H7 (cell line): ENCODE measurements at places on chromosomes 3 and 15.

GRCh38 chr3:100780071-100780622, 70.9 kb downstream of the TFG start:
- no peak for DNase-seq

- no peak for DNase-seq
These were observed 192.2 kb upstream of the THRB start for GRCh38 chr3:24686808-24687207.

- DNase-seq: no peak
These were observed 10.6 kb downstream of the POPDC2 start for GRCh38 chr3:119649761-119650160.

- DNase-seq: no peak
These were observed 418.9 kb upstream of the NAALADL2 start for GRCh38 chr3:174440253-174440701.

GRCh38 chr15:71761649-71762048, 48.7 kb upstream of the NR2E3 start:
- no peak for DNase-seq

DNA sequence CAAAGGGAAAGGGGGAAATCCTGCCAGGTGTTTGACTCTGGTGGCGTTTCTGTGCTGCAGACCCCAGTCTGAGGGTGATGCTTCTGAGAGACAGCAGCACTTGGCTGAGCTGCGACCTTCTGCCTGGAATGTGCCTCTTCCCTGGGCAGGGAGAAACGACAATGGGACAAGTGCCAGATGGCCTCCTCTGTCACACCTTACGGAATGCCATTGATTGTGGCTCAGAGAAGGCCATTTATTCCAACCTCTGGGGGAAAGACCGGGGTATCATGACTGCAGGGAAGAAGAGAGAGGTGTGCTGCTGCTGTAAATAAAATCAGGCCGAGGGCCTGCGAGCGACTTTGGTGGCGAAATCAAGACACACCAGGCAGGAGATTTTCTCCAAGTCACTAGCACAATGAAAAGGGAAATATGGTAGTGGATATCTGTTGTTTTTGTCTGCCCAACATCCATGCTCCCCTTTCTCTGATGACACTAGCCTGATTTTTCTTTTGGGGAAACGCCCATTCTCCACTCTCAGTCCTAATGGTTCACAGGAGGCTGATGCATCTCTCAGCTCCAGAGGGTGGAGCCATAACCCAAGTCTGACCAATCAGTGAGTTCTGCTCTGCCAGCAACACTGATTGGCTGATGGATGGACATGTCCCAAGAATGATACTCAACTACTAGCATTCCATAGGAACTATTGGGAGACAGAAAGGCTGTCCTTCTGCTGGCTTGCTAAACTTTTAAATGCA, 336.1 kb downstream of the FOXP1 start:
- peak; percentile 65 for DNase-seq

- peak; percentile 18 for DNase-seq
These were observed 35.5 kb downstream of the CLSTN2 start for GRCh38 chr3:139970526-139970925.

GRCh38 chr15:38706956-38707355, 142.3 kb upstream of the RASGRP1 start:
- DNase-seq: no peak

DNA sequence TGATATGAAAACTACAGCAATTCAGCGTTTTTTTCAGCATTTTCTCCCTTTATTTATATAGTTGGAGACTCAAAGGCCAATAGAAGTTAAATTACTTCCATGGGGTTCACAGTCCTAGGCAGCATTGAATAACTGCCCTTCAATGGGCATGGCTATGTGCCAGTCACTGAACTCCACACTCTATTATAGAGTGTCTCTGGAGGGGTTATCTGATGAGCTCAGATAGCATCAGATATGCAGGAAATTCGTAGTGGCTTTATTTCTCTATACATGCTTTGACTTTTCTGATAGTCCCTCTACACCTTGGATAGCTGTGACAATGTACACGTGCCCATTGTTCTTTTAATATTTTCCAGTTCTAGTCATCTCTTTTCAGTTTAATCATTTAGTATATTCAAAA, 396.9 kb upstream of the CBLB start:
- no peak for DNase-seq

DNA sequence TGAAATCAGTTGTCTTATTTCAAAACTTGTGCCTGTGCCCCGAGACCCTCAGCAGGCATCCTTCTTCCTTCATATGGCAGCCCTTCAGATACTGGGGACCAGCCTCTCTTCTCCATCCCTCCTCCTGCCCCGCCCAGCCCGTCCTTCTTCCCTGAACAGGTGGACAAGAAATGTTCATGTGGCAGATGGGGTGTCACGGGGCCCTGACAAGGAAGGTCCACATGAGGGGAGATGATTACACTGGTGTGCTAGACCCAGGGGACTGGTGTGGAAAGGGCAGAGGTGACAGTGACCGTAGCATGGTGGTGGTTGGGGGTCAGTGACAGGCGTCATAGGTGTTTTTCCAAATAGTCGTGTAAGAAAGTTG, 150.9 kb downstream of the CHDH start:
- DNase-seq: no peak

DNA sequence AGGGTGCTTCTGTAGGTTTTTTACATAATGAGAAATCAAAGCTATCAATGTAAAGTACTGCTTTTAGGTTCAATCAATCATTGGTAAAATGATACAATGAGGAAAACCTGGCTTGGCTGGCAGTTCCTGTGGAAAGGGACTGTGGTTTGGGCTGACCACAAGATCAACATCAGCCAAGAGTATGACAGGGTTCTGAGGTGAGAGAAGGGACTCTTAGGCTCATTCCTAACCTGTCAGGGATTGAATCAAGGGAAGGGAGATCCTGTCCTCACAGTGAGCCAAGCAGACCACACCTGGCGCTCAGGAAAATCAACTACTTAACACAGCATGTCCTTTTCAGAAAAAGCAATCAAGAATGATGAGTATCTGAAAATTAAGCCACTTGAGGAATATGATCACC, 111.1 kb downstream of the MAGI1 start:
- no peak for DNase-seq

- no peak for DNase-seq
These were observed 3.1 kb downstream of the ATP10A start for GRCh38 chr15:25859838-25860645.

- DNase-seq: no peak
These were observed 53.9 kb downstream of the ARHGEF26 start for GRCh38 chr3:154175041-154175440.

- no peak for DNase-seq
These were observed 354.4 kb downstream of the ERC2 start for GRCh38 chr3:56113908-56114307.

DNA sequence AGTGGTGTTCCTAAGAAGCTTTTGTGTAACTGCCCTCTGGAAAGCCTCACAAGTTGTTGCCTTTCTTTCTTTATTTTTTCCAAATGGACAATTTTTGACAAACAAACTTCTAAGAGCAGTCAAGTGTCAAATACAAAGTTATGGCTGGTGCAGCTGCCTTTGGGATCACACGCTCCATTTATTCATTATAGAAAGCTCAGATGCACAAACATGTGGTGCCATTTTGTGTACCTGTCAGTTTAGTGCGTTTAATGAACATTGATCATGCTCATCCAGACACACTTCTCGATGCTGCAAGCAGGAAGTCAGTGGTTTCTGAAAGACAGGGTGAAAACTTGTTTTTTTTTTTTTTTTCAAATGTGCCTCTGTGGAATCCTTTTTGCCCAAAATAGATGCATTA, 324.5 kb downstream of the CNTN4 start:
- DNase-seq: no peak

GRCh38 chr15:50257924-50258323, 7.6 kb downstream of the HDC start:
- DNase-seq: no peak

GRCh38 chr3:4493941-4494894, 1.1 kb downstream of the ITPR1 start:
- peak; percentile 40 for DNase-seq

DNA sequence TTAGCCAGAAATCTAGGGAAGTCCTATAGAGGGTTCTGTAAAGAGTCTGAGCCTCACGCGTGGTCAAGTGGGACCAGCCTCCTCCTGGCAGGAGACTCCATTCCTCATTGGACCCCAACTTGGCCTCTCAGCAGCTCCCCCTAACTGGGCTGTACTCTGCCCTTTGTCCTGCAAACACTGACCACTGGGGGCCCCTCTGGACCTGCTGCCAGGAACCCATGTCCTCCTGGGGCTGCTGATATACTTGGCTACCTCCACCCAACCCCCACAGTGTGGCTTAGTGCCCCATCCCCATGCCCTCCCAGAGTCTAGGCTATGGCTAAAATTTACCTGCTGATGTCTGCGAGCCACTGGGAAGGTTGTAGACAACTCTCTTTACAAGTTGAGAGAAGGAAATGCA, 62.7 kb downstream of the UBP1 start:
- DNase-seq: peak; percentile 22

- DNase-seq: no peak
These were observed 71.4 kb downstream of the SCN5A start for GRCh38 chr3:38578081-38578475.

DNA sequence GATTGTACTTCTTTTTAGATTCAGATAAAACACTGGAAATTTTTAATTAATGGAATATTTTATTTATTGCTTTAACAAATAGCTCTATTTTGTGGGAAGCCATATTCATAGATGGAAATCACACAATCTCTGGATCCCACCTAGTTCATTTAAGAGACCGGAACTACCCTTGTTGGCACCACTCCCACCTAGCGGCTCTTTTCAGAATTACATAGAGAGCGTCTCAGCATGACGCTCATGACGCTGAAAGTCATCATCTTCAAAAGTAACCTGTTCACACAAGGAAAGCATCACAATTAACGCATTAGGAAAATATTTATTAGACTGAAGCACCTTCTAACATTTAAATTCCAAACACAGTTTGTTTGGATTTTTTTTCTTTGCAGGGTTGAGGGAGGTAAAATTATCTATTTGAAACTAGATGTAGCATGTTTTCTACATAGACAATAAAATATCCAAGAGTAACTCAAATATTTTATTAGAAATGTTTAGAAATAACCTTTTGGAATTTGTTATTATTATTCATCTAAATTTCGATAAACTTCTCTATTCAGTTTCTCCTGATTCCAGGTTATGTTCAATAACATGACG, 214.9 kb upstream of the ARRDC4 start:
- peak; percentile 46 for DNase-seq

DNA sequence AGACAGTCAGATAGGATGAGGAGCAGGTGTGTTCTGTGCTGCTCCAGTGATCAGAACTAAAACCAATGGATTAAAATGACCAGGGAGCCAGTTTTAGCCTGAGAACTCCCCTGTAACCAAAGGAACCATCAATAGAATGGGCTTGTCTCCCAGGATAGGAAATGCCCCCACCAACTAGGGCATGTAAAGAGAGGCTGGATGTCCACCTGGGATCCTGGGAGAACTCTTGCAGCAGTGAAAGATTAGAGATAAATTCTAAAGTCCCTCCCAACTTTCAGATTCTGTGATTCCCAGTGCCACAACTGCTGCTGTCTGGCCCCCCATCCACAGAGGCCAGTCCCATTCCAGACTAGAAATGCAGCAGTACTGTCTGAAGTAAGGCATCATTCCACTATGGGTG, 33.8 kb downstream of the HDC start:
- DNase-seq: no peak

DNA sequence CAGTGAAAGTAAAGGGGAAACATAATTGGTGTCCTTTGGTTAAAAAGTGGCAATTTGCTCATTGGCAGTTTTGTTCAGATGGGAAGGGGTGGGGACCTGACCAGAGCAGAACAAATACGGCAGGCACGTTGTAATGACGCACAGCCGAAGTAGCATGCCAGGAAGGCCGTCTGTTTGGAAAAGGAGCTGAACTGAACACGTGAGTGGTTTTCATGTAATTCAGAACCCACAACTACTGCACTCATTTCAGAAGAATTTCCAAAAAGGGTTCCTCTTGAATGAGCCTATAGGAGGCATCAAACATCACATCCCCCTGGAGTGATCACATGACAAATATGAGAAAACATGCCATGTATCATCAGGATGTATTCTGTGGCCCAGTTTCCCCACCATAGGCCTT, 42.9 kb upstream of the LMCD1 start:
- no peak for DNase-seq
